ENCODE measurements at places on chromosomes 2 and 18. TPM values are rescaled to one million over a fixed set of nuclear protein-coding genes. Genes with fewer than 3 reads are reported as not detected.

The ERMN gene
- 0.18 TPM for total RNA-seq

The LRP2 gene
- total RNA-seq: 0.41 TPM

The ANKRD29 gene
- total RNA-seq: 6.1 TPM

The ACMSD gene
- not detected for total RNA-seq

The IFIH1 gene
- 7.7 TPM for total RNA-seq

The UGT1A5 gene
- total RNA-seq: not detected

The CYP26B1 gene
- 2.5 TPM for total RNA-seq

The CYTIP gene
- 0.82 TPM for total RNA-seq

The BCL11A gene
- 0.09 TPM for total RNA-seq

The CHRND gene
- total RNA-seq: not detected

The LOXHD1 gene
- not detected for total RNA-seq

The CPO gene
- total RNA-seq: not detected

The ELOA2 gene
- not detected for total RNA-seq

The POMC gene
- total RNA-seq: 0.63 TPM

The PKDCC gene
- 57.8 TPM for total RNA-seq

Measured in fibroblast of the aortic adventitia (primary cell).